ENCODE measurements at places on chromosomes 6 and 20.

- DNase-seq, result no peak
Observed at GRCh38 chr6:17621003-17621402, 20.9 kb downstream of the FAM8A1 start.

DNA sequence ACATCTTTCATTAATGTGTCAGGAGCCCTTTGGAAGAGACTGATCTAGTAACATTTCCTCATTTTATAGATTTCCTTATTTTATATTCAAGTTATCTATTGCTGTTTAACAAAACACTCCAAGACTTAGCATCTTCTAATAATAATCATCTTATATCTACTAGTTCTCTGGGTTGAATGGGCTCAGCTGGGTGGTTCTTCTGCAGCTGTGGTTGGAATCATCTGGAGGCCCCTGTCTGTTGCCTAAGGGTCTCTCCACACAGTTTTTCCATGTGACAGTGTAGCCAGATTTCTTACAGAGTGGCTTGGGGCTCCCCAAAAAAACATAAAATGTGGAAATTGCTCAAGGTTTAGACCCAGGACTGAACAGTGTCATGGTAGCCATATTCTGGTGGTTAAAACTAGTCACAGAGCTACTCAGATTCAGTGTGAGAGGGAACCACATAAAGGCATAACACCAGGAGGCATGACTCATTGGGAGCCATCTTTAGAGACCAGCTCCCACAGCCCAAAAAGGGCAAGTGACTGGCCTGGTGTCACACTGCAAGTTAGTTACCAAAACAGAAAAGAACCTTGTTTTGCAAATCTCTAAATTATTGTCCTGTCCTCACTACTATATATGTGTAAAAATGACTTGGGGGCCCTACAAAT, 11.5 kb downstream of the SLC2A10 start:
- no peak for DNase-seq

- DNase-seq, result no peak
Observed at GRCh38 chr6:165055231-165055630, 254.2 kb downstream of the C6orf118 start.

- DNase-seq, result no peak
Observed at GRCh38 chr6:130720076-130720715, 107.0 kb upstream of the SMLR1 start.

DNA sequence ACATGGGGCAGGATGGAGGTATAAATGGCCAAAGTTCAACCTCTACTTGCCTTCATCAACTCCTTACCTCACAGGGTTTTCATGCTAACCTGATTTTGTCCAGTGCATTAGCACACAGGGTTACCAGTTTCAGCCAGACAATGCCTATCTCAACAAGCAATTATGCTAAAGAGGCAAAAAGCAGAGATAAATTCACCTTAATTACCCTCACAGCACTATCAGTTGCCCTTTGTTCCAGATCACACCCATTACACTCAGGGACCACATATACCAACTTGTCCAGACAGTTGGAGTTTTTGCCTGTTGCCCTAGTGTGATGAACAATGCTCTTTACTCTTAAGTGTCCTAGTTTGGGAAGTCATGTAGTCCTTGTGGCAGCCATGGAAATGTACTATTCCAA, 174.5 kb upstream of the MOCS1 start:
- DNase-seq, result no peak
